ENCODE measurements at places on chromosomes 2 and 18.

DNA sequence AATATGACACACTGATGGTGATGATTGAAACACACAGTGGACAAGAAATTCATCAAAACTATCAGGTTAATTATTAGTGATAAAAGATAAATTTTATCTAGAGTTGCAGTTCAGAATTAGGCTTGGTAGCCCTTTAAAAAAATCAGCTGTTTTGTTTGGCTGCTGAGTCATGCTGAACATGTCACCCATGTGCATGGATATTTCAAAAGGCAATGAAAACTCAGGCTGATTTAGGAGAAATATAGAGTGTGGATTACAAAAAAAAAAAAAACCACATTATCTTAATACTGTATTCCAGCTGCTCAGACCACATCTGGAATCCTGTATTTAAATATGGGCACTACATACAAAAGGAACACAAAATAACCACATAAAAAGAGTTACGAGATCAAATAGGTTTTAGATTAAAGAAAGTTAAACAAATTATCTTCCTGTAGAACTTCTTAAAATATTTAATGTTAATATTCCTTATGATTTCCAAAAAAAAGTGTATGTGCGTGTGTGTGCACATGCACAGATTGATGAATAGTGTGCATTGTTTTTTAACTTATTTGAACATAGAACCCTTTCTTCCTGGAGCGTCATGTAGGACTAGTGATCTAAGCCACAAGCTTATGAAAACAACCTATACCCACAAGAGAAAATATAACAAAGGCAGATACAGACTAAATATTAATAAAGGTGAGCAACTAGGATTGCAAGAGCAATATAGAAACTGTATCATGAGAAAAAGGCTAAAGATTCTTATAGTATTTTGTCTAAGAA, 186.2 kb downstream of the STK39 start:
- DNase-seq, result peak; percentile 7

- no peak for DNase-seq
These were observed 24.9 kb upstream of the RMND5A start for GRCh38 chr2:86695053-86695691.

DNA sequence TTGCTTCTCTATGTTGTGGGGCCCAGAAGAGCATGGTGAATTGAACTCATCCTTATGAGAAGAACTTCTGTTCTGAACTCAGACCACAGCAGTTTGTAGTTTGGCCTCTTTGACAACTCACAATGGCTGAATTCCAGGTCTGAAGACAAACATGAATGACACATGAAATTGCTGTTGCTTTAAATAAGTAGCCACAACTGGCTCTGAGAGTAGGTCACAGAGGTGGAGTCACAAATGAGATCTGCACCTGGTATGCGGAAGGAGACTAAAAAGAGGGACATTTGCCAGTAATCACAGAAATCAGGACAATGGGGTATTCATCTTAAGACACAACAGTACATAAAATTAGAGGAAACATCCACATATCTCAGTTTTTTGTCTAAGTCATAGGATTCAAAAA, 290.3 kb upstream of the MMADHC start:
- no peak for DNase-seq

DNA sequence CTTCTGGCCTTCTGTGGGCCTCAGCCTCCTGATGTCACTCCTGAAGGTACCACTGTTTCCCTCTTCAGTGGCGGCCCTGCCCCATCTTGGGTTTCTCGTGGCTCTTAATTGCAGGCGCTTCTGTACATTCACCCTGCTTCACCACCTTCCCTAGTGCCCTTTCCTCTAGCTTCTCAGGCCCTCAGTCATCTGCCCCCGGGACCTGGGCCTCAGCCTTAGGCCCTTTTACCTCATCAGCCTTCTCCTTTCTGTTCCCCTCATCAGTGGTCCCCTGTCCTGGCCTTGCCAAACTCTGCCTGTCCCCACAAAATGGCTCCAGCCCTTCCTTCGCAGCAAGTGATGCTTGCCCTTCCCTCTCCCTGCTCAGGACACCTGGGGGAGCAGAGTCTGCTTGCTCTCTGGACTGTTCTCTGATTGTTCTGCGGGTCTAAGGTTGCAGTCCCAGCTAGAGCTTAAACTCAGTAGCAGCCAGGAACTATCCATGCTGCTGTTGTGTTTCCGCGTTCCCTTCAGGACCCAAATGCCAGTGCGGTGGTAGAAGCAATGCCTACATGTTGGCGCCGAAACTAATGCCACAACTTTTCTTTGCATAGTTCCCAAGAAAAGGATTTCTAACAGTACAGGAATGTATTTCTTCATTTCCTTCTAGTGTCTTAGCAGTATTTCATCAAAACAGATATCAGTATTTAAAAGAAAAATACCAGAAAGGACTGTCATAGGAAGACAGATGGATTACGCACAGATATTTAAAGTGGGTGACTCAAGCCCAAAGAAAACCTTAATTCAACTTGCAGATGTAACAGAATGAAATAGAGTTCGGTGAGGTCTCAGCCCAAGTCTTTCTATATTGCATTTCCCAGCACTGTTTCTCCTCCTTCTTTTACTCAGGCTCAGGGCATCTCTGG, 7.5 kb downstream of the ASB1 start:
- DNase-seq, result peak; percentile 74

GRCh38 chr2:43202289-43202688, 24.1 kb downstream of the ZFP36L2 start:
- DNase-seq, result no peak

- DNase-seq, result no peak
These were observed 4.5 kb downstream of the DYTN start for GRCh38 chr2:206713746-206714145.

GRCh38 chr2:121699421-121700333, 37.0 kb downstream of the NIFK start:
- peak; percentile 13 for DNase-seq

GRCh38 chr2:119126650-119127049, 31.9 kb downstream of the C1QL2 start:
- DNase-seq, result no peak

DNA sequence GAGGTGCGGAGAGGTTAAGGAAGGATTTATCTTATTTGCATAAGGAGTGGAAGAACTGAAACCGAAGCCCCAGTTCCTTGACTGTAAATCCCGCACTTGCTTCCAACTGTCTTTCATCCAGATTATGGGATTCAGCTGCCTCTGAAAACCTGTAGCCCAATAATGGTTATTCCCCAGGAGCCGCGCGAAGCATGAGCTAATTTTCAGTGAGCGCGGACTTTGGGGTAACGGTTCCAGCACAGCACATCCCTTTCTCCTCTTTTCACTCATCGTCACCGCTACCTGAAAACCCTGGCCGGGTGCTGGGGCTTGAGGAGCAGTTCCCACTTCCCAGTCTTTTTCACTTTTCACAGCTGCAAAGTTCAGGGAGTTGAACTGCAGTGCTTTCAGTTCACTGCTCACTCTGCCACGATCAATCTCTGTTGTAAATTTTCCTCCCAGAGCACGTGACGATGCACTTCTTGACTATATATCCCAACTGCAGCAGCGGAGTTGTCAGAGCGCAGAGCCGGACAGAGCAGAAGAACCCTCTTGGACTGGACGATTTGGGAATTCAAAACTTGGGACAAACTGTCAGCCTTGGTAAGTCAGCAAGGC, at the start of gene KCNE4:
TSS of gene KCNE4 (plus strand) at position 498 of the 597 bp plus-strand sequence. CDS start 641 bp downstream, outside the sequence.
- no peak for DNase-seq

- DNase-seq, result no peak
These were observed 25.9 kb downstream of the BABAM2 start for GRCh38 chr2:27916293-27916995.

DNA sequence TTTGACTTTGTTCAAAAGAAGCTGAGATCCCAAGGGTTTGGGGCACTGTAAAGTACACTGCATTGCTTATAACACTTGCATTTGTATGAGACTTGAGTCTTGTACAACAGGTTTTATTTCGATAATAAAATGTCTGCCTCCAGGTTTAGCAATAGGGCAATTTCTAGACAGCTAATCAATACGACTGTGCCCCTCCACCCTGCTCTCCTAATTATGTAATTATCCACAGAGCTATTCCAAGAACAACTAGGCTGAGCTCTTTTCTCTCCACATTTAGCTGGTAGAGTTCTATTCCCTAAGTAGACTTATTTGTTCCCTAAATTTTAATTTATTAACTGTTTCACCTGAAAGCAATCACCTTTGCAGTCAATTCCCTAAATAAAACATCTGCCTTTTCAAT, 52.9 kb upstream of the LINC00305 start:
- no peak for DNase-seq

GRCh38 chr2:203692031-203692710, 14.3 kb upstream of the CD28 start:
- DNase-seq, result no peak

GRCh38 chr2:46831051-46831868, 84.3 kb downstream of the MCFD2 start:
- no peak for DNase-seq
